Activated CD4-positive, alpha-beta T cell treated with anti-CD3 and anti-CD28 coated beads, Interleukin-2, Interleukin-6, amounts not matched to agents 100 ng/mL and 50 ng/mL, durations not matched to agents 16 hours and 8 hours (primary cell): ENCODE measurements at places on chromosomes 11 and 22.
A peak's percentile ranks its signal among the peaks of the same experiment; 100 is the strongest.

- no peak for DNase-seq
These were observed 2.9 kb downstream of the CHID1 start for GRCh38 chr11:907668-908067.

DNA sequence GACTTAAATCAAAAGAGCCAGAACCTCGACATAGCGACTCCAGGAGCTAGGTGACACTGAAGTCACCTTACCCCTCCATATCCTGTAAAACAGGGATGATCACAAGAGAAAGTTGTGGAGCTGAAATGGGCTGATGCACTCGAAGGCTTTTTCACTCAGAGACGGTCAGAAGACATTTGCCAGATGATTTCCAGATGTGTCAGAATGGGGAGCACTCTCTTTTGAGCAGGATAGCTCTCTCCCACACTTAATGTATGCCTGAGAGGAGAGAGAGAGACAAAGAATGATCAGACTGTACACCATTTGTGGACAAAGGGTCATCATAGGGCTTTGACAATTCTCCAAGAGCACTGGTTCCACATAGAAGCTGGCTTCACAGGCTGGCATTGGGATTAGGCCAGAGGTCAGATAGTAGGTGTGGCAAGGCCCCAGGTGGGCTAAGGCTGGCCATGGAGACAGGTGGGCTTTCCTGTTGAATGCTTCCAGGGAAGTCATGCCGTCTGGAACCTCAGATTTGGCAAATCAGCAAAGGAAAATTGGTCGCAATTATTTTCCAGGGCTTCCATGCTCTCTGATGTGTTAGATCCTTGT, 42.3 kb upstream of the ETS1 start:
- DNase-seq, result no peak

DNA sequence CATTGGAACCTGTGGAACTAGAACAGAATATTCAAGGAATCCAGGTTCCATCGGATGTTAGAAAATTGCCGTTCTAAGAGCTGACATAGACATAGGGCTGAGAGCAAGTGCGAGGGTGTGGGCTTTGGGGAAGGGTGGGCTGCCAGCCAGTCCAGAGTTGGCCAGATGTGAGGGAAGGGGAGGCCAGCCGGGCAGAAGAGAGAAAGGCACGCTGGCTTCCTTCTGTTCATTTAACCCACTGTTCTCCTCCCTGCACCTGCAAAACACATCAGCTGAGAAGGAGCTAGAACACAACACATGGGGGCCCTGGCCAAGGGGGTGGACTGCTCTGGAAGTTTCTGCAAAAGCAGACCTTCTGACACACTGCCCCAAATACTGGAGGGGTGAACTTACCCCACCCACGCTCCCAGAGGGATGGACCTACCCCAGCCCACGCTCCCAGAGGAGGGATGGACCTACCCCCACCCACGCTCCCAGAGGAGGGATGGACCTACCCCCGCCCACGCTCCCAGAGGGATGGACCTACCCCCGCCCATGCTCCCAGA, 98.0 kb downstream of the SHANK2 start:
- no peak for DNase-seq

- DNase-seq, result no peak
These were observed 83.2 kb downstream of the ZNF280B start for GRCh38 chr22:22425356-22425755.

DNA sequence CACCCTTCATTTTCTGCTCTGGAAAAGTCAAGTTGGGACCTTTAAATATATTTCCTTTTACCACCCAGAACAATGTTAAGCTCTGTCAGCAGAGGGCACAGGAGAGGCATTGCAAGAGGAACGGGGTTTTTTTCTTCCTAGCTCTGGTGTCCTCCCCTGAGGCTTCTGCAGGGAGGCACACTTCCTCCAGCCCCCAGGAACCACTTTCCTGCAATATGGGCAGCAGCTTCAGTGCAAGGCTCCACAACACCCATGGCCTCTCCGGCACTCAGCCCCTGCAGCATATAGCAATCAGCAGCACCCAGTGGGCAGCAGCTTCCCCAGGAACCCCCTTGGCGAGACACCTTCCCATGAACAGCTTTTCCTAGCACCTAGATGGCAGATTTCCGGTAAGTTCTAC, 101.4 kb downstream of the SYT9 start:
- peak; percentile 33 for DNase-seq

DNA sequence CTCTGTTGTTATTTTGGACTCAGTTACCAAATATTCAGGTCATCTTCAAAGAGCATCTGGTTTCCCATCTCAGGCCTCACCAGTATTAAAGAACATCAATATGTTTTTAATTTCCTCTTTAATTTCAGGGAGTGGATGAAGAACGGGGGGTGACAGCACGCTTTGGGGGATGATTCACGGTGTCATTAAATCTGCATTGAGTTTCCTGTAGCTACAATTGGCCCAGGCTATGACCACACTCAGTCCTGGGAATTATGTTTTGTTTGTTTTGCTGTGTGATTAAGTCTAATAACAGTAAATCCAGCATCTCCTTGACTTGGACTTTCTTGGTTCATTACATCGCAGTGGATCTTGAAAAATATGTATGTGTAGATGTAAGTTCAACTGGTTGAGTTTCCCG, 149.7 kb upstream of the SEZ6L start:
- DNase-seq, result no peak

DNA sequence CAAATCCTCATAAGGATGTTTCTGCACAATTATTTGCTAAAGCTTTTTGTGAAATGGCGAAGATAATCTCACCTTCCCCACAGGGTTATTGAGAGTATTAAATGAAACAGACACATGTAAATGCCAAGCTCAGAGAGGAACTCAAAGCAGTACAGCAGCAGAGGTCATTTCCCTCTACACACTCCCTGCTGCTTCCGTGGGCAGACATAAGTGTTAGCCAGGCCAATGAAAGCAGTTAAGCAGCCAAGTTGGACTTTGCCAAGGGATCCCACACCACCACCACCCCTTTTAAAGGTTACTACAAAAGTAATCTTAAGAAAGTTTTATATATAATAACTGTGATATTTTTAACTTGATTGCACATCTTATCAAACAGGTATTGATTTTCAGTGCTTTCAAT, 4.0 kb upstream of the FAM111A start:
- no peak for DNase-seq

DNA sequence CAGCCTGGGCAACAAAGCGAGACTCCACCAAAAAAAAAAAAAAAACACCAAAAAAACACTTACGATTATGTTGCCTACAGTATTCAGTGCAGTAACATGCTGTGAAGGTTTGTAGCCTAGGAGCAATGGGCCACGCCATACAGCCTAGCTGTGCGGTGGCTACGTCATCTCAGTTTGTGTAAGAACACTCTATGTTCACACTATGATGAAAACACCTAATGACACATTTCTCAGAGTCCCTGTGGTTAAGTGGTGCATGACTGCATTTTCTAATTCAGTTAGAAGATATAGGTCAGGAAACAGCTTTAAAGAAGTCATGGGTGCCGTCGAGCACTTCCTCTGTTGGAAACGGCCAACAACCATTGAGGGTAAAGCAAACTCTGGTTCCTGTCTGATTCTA, 75.7 kb upstream of the ANO1 start:
- DNase-seq, result peak; percentile 79

GRCh38 chr22:26779108-26779507, 121.7 kb downstream of the MIAT start:
- no peak for DNase-seq
